ENCODE measurements at places on chromosomes 12 and 14.

DNA sequence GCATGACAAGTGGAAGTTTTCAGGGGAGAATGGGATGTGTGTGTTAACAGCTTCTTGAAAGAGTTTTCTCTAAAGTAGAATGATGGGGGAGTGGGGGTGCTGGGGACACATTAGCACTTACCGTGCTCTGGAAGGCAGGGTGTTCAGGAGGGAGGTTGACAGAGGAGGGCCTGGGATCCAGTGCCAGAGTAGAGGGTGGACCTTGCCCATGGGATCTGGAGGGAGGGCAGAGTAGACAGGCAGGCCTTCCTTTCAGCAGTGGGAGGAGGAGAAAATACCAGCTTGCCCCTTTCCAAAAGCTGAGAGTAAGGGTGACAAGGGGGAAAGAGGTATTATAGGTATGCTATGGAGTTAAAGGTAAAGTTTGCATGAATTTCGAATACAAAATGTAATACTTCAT, 40.1 kb downstream of the TRAF3 start:
- no peak for DNase-seq

- no peak for DNase-seq
Observed at GRCh38 chr12:84270470-84271140, 642.0 kb downstream of the SLC6A15 start.

DNA sequence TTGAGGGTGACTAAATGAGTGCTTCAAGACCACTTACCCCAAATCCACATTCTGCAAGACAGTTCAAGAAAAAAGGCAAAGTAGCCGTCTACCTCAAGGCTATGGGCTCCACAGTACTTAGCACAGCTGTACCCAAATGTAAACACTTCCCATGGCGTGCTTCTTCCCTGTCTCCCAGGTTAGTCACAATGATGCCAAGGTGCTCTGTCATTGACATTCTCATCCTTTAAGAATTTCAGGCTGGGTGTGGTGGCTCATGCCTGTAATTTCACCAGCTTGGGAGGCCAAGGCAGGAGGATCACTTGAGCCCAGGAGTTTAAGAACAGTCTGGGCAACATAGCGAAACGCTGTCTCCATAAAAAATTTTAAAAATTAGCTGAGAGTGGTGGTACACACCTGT, 51.2 kb upstream of the CERS5 start:
- DNase-seq, result no peak

- DNase-seq, result no peak
Observed at GRCh38 chr14:44586910-44587309, 79.8 kb upstream of the FSCB start.

GRCh38 chr12:2453761-2454090, 341.0 kb upstream of the FKBP4 start:
- DNase-seq, result peak; percentile 19

GRCh38 chr14:89807892-89808291, 146.6 kb downstream of the EFCAB11 start:
- DNase-seq, result no peak

DNA sequence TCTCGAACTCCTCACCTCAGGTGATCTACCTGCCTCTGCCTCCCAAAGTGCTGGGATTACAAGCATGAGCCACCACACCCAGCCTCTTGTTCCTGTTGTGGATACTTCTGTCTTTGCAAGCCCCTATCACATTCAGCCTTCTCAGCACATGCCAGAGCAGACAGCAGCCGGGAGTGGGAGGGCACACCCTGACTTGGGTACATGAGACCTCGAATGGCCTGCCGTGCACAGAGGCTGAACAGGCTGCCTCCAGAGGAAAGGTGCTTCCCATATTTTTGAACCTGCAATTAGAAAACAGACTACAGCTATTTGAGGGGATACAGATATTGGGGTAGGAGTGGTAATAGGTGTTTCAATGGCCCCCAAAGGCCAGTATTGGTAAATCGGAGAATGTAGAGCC, 307.3 kb upstream of the DIO3 start:
- DNase-seq, result no peak
